Inflammatory macrophage treated with lipopolysaccharide for 1 hour (primary cell): ENCODE measurements at places on chromosomes 13 and 19.
A peak's percentile ranks its signal among the peaks of the same experiment; 100 is the strongest.

DNA sequence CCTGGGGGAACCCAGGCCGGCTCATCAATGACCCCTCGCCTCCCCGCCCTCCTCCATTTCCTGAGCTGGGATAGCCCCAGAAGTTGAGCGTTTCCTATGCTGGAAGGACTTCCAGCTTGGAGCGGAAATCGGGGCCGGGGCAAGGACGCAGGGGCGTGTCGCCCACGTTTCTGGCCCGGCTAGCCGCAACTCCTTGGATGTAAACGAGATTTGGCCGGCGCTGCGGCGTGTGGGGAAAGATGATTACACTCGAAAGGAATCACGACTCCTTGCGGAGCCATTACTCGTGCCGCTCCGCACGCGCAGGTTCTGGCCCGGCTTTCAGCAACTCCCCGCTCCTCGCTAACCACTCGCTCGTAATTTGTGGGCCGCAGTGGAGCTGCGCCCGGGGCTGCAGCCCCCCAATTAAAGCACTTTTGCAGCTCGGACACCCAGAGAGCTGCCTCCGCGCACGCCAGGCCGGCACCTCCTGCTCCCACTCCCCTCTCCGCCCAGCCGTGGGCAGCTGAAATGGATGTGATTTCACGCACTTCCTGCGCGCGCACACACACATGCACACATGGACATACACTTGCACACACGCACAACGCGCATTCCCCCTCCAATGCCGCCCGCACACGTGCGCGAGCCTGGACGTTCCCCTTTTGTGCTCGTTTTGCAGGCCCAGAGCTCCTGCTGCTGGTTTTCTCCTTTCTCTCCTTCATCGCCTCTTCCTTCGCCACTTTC is 15.7 kb downstream of the ZIC5 start:
- DNase-seq: no peak

- DNase-seq: no peak
Measured at GRCh38 chr13:109740121-109740520, 46.3 kb downstream of the IRS2 start.

DNA sequence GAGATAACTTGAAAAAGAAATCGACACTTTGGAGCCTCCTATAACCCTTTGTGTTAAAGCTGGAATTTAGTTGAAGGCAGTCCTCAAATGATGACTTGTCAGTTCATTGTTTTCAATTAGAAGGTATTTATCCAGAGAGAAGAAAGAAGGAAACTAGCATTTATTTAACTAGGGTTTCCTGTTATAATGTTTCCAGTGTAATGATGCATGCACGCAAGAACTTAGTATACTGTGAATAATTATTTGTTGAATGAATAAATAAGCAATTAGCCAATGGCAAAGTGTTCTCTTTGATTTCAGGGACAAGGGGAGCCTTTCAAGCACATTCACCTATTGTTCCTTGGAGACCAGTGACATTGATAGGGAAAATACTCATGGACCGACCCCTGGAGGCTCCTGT is 307.4 kb downstream of the KLF5 start:
- no peak for DNase-seq

GRCh38 chr19:12648088-12648487 is 18.5 kb downstream of the MAN2B1 start:
- no peak for DNase-seq

DNA sequence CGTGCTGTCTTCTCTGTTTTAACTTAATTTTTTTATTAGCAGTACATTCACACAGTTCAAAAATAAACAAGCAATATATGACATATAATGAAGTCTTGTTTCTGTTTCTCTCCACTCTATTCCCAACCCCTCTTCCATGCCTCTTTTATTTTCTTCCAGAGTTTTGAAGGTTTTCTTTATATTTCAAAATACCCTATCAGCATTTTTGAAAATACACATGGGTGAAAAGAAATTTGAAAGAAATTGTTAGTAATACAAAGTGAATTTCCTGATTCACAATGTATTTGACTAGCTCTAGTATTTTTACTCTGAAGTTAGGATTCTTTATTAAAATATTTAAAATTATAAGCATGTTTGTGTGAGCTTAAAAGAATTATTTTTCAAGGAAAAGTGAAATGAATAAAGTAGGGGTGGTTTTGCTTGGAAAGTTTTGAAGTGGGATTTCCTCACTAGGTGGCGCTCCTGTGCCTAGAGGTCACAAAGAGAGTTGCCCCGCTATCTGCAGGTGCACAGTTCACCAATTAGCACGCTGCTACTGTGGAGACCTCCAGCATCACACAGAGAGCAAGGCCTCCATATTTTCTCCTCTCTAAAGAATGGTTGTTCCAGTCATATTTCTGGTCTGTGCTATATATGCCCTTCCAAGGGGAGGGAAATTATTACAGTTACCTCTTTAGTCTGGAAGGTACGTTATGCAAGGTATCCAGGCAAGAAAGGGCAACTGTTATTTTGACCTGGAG is 37.6 kb downstream of the SOX21 start:
- no peak for DNase-seq

- peak; percentile 60 for DNase-seq
Measured at GRCh38 chr13:51557438-51557837, 26.8 kb upstream of the WDFY2 start.
